ENCODE measurements at places on chromosomes 1 and 21.
A peak's percentile ranks its signal among the peaks of the same experiment; 100 is the strongest.

DNA sequence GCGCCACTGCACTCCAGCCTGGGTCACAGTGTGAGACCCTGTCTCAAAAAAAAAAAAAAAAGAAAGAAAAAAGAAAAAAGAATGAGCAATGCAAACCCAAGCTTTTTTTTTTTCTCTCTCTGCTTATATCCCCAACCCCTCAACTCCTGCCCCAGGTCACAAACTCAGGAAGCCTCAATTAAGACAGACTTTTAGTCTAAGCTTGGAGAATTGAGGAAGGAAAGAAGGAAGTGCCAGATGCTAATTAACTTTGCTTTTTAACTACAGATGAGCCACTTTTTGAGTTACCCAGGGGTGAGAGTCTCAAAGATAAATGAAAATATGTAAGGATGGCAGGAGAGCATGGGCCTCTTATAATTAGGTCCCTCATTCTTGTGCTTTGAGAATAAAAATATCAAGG lies 33.3 kb downstream of the PIK3CD start:
- H3K27me3 ChIP-seq = peaks cover 3% of the 10 kb centered on the region
- H3K4me1 ChIP-seq = peaks cover 12% of the 10 kb centered on the region
- H3K4me3 ChIP-seq = no peak overlapping the region
- no peak for DNase-seq

DNA sequence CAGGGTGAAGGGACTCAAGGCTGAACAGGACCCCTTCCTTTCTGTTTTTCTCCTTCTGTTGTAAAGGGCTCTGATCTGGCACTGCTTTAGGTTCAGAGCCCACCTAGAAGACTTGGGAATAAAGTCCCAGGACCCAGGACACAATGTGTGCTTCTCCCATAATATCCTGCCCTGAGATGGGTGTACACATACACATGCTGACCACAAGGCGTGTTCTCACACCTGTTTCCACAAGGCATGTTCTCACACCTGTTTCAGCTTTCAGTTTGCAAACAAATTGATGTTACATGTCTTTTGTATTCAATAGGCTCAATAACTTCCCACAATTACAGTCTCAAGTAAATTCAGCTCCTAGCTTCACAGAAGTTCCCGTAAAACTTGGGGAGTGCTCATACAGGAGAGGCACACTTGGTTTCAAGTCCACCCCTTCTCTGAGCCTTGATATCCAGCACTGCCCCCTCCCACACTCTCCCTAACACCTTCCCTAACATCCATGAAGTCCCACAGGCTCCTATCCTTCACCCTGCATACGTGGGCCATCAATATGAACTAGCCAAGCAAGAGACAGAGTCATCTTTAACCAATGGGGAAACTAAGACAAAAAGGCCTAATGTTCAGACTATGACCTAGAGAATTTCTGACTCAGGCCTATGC lies 41.7 kb downstream of the ERI3 start:
- no peaks in the 10 kb centered on the region for H3K4me1 ChIP-seq
- DNase-seq = no peak
- H3K27ac ChIP-seq = no peak overlapping the region

DNA sequence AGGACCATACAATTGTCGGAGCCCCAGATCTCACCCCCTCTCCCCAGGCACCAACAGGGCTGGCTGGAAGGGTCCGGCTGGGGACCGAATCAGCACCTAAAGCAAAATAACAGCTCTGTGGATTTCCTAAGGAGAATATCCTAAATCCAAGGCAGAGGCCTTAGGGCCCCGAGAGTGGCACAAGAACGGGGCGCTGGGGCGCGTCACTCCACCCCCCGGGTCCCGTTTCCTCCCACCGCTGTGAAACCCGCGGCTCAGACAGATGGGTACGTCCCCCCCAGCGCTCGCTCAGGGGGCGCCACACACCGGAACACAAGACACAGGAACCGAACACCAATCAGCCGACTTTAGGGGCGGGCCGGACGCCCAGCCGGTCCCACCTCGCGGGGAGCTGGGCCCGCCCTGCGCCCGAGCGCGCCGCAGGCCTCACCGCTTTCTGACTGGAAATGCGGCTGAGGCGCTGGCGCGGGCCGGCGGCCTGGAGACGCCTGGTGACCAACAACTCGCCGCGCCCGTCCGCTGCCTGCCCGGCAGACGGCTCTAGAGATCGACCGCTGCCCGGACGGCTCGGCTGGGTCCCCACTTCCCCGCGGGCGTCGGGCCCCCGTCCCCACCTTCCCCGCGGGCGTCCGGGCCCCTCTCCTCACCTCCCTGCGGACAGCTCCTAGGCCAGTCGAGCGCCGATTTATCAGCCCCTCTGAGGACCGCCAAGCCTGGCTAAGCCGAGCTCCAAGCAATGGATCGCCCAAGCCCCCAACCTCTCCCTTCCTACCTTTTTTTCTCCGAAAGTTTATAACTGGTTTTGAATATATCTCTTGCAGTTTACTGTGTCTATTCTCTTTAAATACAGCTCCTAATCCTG lies at the start of gene HFM1:
Gene HFM1 (minus strand): TSS at position 687 of the 862 bp plus-strand sequence. CDS start 3,755 bp downstream, outside the sequence.
- no peaks in the 10 kb centered on the region for H3K27me3 ChIP-seq
- no peaks in the 10 kb centered on the region for H3K36me3 ChIP-seq
- peak; percentile 49 for DNase-seq
- no peaks in the 10 kb centered on the region for H3K4me1 ChIP-seq
- no peak within 1 kb of the TSS for H3K27ac ChIP-seq
- H3K4me3 ChIP-seq = peak within 1 kb of the TSS; percentile 50

- H3K36me3 ChIP-seq = no peaks in the 10 kb centered on the region
- DNase-seq = no peak
- no peak overlapping the region for H3K27ac ChIP-seq
Measured at GRCh38 chr1:54352755-54353154, 53.4 kb downstream of the SSBP3 start.

DNA sequence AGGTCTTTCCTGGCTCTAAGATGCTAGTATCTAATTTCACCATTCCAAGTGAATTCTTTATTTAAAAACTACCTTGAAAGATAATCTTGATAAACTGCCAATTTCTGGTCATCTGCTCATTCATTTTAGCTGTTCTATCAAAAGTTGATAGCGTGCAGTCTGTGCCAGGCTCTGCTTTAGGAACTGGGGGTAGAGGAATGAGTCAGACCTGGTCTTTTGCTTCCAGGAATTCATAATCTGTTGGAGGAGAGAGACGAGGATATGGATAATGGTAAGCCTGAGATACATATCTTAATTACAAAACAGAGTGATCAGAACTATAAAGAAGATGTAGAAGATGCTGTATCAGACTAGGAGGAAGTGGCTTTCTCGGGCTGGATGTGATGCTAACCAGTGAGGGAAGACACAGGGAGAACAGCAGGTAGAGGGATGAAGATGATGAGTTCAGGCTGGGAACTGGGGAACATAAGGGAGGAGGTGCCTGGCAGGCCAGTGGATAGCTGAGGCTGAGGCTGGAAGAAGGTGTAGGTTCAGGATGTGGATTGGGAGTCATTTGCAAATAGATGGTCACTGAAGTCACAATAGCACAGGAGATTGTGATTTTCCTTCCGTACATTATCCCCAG lies 12.3 kb upstream of the PHC2 start:
- H3K27ac ChIP-seq = no peak overlapping the region
- no peaks in the 10 kb centered on the region for H3K27me3 ChIP-seq
- H3K36me3 ChIP-seq = no peaks in the 10 kb centered on the region

GRCh38 chr1:24560361-24560760 lies 4.5 kb downstream of the NCMAP start:
- H3K4me1 ChIP-seq = no peaks in the 10 kb centered on the region
- DNase-seq = no peak

- H3K27me3 ChIP-seq = no peaks in the 10 kb centered on the region
- no peak overlapping the region for H3K27ac ChIP-seq
- no peak overlapping the region for H3K4me3 ChIP-seq
Measured at GRCh38 chr1:54811739-54812655, 10.9 kb upstream of the TTC22 start.

DNA sequence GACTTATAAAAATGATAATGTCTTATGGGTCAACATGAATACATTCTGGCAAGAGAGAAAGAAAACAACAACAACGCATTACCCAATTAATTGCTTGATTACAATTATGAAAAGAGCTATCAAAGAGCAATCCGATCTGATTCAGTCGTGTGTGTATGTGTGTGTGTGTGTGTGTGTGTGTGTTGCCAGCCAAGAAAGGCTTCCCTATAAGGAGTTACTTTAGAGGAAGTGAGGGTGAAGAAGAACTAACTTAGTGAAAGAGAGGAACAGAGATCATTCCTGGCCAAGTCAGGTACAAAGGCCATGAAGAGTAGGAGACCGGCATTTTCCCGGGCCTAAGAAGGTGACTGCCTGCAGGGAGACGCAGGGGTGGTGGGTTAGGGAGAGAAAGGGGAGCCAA lies 9.4 kb downstream of the TMEM35B start:
- H3K27me3 ChIP-seq = no peaks in the 10 kb centered on the region
- H3K4me1 ChIP-seq = no peaks in the 10 kb centered on the region
- H3K36me3 ChIP-seq = no peaks in the 10 kb centered on the region
- no peak overlapping the region for H3K27ac ChIP-seq

- H3K4me3 ChIP-seq = no peak overlapping the region
- no peak for DNase-seq
- no peak overlapping the region for H3K27ac ChIP-seq
- H3K36me3 ChIP-seq = no peaks in the 10 kb centered on the region
Measured at GRCh38 chr1:234706199-234706598, 96.2 kb upstream of the IRF2BP2 start.

DNA sequence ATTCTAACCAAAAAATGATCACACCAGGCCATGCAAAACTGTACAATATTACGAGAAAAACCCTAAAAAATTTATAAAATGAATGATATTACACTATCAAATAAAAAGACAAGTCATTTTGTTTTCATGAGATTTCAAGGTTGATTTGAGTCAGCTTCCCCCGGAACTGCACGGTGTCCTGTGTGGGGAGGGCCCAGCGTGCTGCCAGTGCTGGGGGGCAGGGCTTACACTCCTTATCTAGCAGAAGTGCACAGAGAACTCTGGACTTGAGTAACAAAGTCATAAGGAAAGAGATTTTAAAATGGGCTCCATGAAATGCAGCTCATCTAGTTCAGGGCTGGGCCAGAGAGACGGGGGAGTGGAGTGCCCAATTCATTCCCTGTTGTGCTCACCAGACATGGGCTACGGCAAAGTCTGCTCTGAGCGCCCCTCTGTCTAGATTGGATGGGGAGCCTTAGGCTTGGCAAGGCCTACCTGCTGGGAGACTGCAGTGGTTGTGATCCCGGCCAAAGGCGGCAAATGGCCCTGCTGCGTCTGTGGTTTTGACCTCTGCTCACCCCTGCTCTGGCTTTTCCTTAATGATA lies 50.1 kb downstream of the COQ8A start:
- peaks cover 8% of the 10 kb centered on the region for H3K4me1 ChIP-seq
- no peak for DNase-seq
- H3K4me3 ChIP-seq = no peak overlapping the region
- H3K36me3 ChIP-seq = peaks cover 1% of the 10 kb centered on the region
- H3K27ac ChIP-seq = peak overlapping the region; percentile 18

DNA sequence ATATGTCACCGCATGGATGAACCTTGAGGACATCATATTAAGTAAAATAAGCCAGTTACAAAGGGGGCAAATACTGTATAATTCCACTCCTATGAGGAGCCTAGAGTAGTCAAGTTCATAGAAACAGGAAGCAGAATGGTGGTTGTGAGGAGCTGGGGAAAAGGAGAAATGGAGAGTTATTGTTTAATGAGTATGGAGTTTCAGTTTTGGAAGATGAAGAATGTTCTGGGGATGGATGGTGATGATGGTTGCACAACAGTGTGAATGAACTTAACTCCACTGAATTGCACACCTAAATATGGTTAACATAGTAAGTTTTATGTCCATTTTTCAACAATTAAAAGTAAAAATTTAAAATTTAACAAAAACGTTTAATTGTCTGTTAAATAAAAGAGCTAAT lies 220.9 kb upstream of the JUN start:
- H3K27me3 ChIP-seq = no peaks in the 10 kb centered on the region
- no peaks in the 10 kb centered on the region for H3K4me1 ChIP-seq
- H3K36me3 ChIP-seq = no peaks in the 10 kb centered on the region
- no peak for DNase-seq

DNA sequence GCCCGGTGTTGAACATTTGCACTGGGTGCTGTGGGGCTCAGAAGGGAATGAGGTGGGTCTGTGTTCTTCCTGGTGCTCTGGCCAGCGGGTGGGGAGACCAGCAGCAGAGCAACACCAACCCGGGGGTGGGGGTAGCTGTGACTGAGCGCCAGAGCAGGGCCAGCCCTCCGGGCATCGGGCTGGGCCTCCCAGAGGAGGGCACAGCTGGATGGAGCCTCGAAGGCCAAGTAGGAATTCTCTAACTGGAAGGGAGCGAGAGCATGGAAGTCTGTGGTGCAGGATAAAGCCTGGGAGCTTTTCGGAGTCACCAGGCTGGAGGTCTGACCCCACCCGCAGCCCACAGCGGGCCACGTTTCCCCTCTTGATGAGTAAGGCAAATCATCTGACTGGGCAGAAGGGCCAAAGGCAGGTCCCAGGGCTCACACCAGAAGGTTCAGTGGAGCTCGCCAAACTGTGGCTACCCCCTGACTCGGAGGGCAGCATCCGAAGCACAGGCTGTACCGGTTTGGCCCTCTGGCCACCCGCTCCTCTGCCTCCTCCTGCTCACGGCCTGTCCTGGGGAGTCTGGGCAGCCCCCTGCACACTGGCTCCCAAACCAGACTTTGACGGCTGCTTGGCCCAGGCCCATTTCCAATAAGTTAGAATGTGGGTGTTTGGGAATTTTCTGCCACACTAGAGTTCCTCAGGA lies 18.8 kb downstream of the SLC1A7 start:
- H3K4me1 ChIP-seq = peaks cover 13% of the 10 kb centered on the region
- no peaks in the 10 kb centered on the region for H3K27me3 ChIP-seq
- H3K4me3 ChIP-seq = no peak overlapping the region

DNA sequence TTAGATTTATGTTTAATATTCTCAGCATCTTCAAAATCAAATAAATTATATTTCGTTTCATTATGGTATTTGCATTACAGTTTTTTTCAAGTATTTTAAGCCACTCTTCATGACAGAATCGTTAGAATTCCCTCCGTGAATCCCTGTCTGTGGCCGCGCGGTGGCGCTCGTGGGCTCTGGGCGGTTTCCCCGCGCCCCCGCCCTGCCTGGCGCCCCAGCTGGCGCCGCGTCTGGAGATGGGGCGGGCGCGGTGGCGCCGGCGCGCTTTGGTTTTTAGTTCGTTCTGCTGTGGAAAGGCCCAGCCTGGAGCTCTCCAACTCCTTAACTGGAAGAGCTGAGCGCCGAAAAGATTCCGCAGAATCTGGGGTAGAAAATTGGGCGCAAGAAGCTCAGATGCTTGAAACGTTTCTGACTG lies 25.7 kb downstream of the PRMT2 start:
- H3K36me3 ChIP-seq = no peaks in the 10 kb centered on the region
- no peaks in the 10 kb centered on the region for H3K27me3 ChIP-seq
- H3K27ac ChIP-seq = no peak overlapping the region
- no peak for DNase-seq
- no peak overlapping the region for H3K4me3 ChIP-seq

GRCh38 chr1:98201666-98202081 lies 280.8 kb upstream of the DPYD start:
- H3K4me1 ChIP-seq = peaks cover 33% of the 10 kb centered on the region
- H3K4me3 ChIP-seq = no peak overlapping the region
- H3K27me3 ChIP-seq = no peaks in the 10 kb centered on the region
- no peaks in the 10 kb centered on the region for H3K36me3 ChIP-seq
- DNase-seq = no peak

Measured in Caco-2 (cell line).